Liver (tissue), 10 donors: ENCODE measurements at places on chromosomes 13 and 19. TPM values are rescaled to one million over a fixed set of nuclear protein-coding genes. Genes with fewer than 3 reads are reported as not detected.

Gene TMEM59L
- 0.08 TPM for polyA plus RNA-seq

Gene ZNF497
- polyA plus RNA-seq: 1.4 TPM

Gene RNF113B
- polyA plus RNA-seq: not detected

Gene ZNF793
- polyA plus RNA-seq: 0.18 TPM

GRCh38 chr19:3073159-3073563 lies 10.9 kb upstream of the TLE5 start:
- no peak overlapping the region for H3K27ac ChIP-seq
- no peaks in the 10 kb centered on the region for H3K36me3 ChIP-seq
- no peaks in the 10 kb centered on the region for H3K27me3 ChIP-seq
- DNase-seq: no peak
- H3K4me1 ChIP-seq: peaks cover 8% of the 10 kb centered on the region

GRCh38 chr13:27401210-27401609 lies 23.2 kb upstream of the GTF3A start:
- H3K27ac ChIP-seq: no peak overlapping the region
- no peaks in the 10 kb centered on the region for H3K36me3 ChIP-seq
- H3K4me3 ChIP-seq: no peak overlapping the region
- H3K27me3 ChIP-seq: no peaks in the 10 kb centered on the region

GRCh38 chr13:99215184-99215830 lies 14.7 kb downstream of the UBAC2 start:
- H3K36me3 ChIP-seq: no peaks in the 10 kb centered on the region
- no peak for DNase-seq
- H3K4me1 ChIP-seq: peaks cover 9% of the 10 kb centered on the region
- no peaks in the 10 kb centered on the region for H3K27me3 ChIP-seq

- peaks cover 4% of the 10 kb centered on the region for H3K36me3 ChIP-seq
- DNase-seq: no peak
- H3K27me3 ChIP-seq: no peaks in the 10 kb centered on the region
- H3K27ac ChIP-seq: no peak overlapping the region
- no peaks in the 10 kb centered on the region for H3K4me1 ChIP-seq
- H3K4me3 ChIP-seq: no peak overlapping the region
Measured at GRCh38 chr13:99265821-99266426, 7.7 kb upstream of the GPR18 start.

GRCh38 chr13:110850840-110851239 lies 64.0 kb downstream of the ANKRD10 start:
- no peaks in the 10 kb centered on the region for H3K27me3 ChIP-seq
- DNase-seq: no peak
- no peak overlapping the region for H3K27ac ChIP-seq
- no peak overlapping the region for H3K4me3 ChIP-seq
- no peaks in the 10 kb centered on the region for H3K4me1 ChIP-seq

GRCh38 chr13:46478651-46479050 lies 74.3 kb upstream of the LRCH1 start:
- H3K4me3 ChIP-seq: no peak overlapping the region
- H3K27ac ChIP-seq: no peak overlapping the region
- H3K27me3 ChIP-seq: no peaks in the 10 kb centered on the region
- DNase-seq: no peak
